ENCODE measurements at places on chromosomes 12 and 14.

GRCh38 chr12:62512901-62513300, 46.3 kb downstream of the MON2 start:
- DNase-seq = no peak

- no peak for DNase-seq
Measured at GRCh38 chr14:37855871-37856270, 260.4 kb downstream of the TTC6 start.

- DNase-seq = no peak
Measured at GRCh38 chr14:69699748-69700303, 67.1 kb upstream of the SRSF5 start.

- DNase-seq = no peak
Measured at GRCh38 chr12:88870000-88870737, 289.9 kb upstream of the KITLG start.

- no peak for DNase-seq
Measured at GRCh38 chr12:104275689-104276088, 27.9 kb upstream of the EID3 start.

- DNase-seq = no peak
Measured at GRCh38 chr14:100307766-100308426, 1.7 kb upstream of the SLC25A29 start.

GRCh38 chr14:33796356-33796755, 154.5 kb downstream of the EGLN3 start:
- no peak for DNase-seq

DNA sequence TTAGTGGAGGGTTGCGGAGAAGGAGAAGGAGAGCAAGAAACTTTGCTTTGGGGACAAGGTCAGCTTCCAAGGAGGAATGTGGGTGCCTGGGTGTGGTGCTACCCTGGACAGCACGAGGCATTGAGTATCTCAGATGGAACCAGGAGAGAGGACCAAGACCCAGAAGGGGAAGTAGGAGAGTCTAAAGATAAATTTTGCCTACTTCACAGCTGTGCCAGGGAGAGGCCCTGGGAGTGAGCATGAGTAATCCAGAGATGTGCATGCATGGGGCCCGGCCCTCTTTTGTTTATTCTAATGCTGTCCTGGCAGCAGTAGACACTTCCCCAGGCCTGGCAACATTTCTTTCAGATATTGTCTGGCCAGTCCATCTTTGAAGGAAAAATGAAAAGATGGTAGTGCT, 49.5 kb upstream of the GNPNAT1 start:
- no peak for DNase-seq

DNA sequence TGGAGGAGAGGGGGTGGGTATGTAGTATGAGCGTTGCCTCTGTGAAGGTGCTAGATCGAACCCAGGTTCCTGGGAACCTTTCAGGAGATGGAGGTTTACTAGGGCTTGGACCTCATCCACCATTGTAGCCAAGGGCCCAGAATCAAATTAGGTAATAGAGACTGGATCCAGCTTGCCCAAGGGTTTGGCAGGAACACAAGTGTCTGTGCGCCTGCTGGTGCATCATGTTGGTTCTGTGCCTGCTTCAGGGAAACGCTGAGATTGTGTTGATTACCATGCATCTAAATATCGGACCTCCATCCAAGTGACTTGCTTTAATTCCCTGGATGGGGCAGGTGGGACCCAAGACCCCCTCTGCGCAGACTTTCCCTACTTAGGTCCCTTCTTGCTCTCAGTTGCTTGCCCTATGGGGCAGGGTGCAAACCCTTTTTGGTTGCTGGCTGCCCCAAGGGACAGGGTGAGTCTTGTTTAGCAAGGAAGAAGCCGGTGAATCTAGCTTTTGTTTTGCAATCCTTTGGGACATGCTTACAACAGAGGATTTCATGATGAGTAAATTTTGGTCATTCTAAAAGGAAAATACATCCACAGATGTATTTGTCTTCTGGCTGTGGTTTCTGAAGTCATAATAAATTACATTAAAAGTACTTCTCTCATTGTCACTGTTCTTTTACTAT, 189.8 kb upstream of the PRICKLE1 start:
- no peak for DNase-seq

DNA sequence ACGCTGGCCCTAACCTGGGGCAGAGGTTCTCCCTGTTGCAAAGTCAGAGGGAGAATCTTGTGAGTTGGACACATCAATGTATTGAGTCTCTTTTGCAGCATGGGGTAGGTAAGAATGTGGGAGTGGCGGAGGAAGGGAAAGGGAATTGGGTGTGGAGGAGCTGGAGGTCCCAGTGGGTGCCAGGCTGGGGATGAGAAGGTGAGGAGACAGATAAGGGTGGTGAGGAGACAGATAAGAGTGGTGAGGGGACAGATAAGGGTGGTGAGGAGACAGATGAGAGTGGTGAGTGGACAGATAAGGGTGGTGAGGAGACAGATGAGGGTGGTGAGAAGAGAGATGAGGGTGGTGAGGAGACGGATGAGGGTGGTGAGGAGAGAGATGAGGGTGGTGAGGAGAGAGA, 72.9 kb upstream of the SFSWAP start:
- DNase-seq = no peak

GRCh38 chr14:85056267-85056666, 473.7 kb upstream of the FLRT2 start:
- DNase-seq = no peak

DNA sequence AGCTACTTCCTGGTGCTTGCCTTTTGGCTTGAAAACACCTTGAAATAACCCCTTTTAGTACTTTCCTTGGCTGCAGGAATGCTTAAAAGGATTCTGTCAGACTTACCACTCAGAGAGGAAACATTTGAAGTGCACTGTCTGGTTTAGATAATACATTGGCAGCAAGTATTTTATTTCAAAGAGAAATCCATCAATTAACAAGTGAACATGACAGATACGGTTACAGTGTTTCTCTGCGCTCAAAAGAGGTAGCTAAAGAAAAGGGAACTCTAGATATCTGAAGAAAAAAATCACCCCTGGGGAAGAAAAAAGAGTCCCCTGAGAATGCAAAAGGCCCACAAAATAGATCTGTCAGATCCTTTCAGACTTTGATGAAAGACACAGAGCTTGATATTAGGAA, 421.9 kb downstream of the LRFN5 start:
- no peak for DNase-seq

GRCh38 chr12:53956251-53956887, 1.7 kb downstream of the HOXC12 start:
- no peak for DNase-seq

DNA sequence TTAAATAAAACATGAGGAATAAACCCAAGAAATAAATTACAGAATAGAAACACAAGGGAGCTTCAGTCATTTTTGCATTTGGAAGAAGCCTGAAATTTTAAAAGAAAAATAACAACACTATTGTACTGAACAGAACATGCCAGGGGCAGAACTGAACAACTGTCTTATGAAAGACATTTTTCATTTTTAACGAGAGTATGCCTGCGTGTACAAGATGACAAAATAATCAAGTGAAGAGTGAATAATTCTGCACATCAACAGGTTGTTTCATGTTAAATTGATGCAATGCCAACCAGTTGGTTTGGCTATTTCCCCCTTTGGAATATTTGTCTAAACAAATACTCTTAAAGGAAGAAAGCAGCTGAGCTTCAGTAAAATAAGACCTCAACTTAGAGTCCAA, 103.3 kb upstream of the BTG1 start:
- DNase-seq = no peak
